ENCODE measurements at places on chromosomes 5 and 9. TPM values are rescaled to one million over a fixed set of nuclear protein-coding genes. Genes with fewer than 3 reads are reported as not detected.

DNA sequence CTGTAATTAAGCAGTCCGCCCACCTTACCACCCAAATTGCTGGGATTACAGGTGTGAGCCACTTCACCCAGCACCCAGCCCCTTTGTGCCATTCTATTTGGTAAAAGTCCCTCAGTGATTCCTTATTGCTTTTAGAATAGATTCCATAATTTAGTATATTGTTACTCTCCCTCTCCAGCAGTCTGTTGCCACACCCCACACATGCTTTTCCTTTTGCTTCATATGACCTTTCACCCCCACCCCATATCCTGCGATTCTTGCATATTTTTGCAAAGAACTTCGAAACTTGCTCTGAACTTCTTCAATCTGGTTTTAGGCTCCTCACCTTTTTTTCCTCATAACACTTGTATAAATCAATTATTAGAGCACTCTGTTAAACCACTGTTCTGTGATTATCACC lies 100.2 kb downstream of the MTREX start:
- no peak for DNase-seq

DNA sequence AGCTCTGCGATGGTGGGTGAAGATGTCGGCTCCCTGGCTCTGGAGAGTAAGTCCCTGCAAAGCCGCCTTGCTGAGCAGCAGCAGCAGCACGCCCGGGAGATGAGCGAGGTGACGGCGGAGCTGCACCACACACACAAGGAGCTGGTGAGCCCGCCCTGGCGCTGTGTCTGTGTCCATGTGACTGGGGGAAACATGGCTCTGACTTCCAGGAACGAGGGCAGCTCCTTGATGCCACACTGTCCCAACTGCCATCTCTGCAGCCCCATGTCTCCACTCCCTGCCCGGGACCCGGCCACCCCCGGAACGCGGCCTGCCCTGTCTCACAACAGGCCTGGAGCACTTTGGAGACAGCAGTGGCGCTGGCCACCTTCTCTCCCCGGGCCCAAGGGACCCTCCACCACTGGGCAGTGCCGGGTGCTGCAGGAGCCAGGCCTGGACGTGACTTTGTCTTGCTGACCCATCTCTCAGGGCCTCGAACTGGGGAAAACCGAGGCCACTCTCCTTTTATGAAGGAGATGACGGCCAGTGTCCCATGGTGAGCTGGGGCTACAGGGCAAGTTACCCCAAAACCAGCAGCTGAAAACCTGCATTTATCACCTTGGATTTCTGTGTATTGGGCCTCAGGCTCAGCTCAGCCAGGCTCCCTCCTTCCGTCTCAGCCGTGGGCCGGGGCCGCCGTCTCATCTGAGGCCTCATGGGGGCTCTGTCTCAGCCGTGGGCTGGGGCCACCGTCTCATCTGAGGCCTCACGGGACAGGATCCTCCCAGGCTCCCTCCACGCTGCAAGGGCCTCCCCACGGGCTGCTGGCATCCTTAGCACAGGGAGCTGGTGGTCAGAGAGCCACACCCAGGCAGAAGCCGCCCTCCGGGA lies 28.6 kb downstream of the CEP72 start:
- DNase-seq = no peak

GABRA6 gene
- total RNA-seq = not detected

GDA gene
- 0.21 TPM for total RNA-seq

DNA sequence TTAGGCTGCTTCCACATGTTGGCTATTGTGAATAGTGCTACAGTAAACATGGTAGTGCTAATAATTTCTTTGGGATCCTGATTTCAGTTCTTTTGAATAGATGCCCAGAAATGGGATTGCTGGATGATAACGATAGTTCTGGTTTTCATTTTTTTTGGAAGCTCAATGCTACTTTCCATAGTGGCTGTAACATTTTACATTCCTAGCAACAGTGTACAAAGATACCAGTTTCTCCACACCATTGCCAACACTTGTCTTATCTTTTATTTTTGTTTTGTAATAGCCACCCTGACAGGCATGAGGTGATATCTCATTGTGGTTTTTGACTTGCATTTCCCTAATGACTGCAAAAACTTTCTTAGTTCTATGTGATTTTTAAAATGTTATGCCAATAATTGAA lies 68.8 kb upstream of the LRRC70 start:
- no peak for DNase-seq

DNA sequence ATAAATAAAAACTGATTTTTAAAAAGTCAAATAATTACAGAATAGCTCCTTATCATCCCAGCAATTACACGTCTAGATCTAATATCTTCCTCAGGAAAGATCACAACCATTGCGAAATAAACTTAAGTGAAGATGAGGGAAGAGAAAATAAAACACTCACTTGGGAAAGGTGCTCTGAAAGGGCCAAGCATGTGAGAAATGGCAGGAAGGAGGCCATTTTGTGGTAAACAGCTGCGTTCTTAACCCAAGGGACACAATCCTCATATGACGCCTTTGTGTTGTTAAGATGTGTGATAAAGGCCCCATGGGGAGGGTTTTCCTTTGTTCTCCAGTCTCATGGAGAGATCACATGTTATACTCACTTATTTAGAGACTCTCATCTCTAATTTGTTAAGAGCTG lies 32.5 kb downstream of the JAKMIP2 start:
- DNase-seq = no peak

All from HepG2 (cell line).